Right cardiac atrium (tissue), 5 donors: ENCODE measurements at places on chromosomes 5 and 9.

DNA sequence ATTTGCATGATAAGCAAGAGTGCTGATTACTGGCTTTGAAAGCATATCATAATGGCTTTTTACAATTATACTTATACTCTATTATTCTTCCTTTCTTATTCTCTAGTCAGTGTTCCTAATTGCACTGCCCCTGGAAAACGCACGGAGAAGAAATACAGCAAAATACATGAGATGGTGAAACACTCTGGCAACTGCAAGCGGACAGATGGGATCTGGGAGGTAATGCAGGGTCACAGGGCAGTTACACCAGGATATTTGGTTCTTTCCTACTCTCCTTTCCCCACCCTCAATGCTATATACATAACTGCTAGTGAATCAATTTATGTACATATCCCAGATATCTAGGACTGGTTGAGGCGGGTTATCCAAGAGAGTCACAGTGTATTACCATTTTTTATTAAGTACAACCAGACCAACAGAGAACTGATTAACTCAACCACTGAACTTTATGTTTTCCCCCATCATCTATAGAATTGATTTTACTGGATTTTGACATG is 423.7 kb downstream of the ZSWIM6 start:
- no peak for DNase-seq

DNA sequence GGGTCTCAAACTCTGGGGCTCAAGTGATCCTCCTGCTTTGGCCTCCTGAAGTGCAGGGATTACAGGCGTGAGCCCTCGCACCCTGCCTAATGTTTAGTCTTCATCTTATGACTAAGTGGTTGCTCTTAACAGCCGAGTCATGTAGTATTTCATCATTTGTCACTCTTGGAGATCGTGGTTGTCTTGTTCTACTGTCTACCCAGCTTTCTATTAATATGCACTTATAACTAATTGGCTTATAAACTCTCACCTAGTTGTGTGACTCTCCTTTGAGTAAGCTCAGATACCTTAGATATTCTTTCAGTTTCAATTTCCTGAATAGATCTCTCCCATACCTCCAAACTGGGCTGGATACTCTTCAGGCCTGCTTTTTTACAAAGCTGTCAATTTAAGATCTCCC is 19.9 kb downstream of the SLC44A1 start:
- DNase-seq, result no peak

DNA sequence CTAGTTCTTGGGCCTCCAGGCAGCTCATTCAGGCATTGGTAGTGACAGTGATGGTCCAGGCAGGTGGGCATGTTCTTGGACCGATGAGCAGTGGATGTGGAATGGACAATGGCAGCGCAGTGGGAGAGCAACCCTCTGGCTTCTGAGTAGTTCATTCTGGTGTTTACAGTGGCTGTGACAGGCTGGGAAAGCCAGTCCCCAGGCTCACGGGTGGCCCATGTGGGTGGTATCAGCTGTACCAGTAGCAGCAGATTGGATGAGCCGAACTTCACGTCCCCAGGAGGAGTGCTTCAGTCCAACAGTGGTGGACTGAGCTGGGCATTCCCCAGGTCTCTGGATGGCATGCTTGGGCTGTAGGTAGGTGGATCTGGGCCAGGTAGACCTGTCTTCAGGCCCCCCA is 515.6 kb upstream of the ACO1 start:
- DNase-seq, result no peak

- DNase-seq, result no peak
Measured at GRCh38 chr5:171999877-172000276, 6.6 kb downstream of the FBXW11 start.

DNA sequence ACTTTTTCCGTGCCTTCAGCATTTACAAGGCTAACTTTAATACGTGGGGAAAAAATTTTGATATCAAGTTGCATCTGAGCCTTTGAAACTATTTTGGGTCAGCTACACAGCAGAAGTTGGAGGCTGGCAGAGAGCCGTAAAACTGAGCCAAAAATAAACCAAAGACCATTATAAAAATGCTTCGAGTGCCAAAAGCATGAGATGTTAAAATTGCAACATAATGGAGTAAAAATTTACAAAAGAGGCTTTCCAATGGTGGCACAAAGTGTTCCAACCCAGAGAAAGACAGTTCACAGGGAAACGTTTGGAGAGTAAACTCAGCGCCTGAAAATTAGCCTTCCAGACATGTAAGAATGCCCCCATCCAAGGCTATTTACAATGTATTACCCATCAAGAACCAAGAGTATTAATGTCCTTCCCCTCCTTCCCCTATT is 190.3 kb downstream of the TLE1 start:
- no peak for DNase-seq

GRCh38 chr5:102498271-102499034 is at the start of gene SLCO6A1:
Gene SLCO6A1, minus strand, starts transcription at chr5:102499001. Its CDS starts 157 bp downstream, at chr5:102498844.
- DNase-seq, result peak; percentile 40

- no peak for DNase-seq
Measured at GRCh38 chr5:137073189-137073588, 425.9 kb downstream of the SPOCK1 start.

- no peak for DNase-seq
Measured at GRCh38 chr9:70003901-70004714, 39.5 kb upstream of the MAMDC2 start.

DNA sequence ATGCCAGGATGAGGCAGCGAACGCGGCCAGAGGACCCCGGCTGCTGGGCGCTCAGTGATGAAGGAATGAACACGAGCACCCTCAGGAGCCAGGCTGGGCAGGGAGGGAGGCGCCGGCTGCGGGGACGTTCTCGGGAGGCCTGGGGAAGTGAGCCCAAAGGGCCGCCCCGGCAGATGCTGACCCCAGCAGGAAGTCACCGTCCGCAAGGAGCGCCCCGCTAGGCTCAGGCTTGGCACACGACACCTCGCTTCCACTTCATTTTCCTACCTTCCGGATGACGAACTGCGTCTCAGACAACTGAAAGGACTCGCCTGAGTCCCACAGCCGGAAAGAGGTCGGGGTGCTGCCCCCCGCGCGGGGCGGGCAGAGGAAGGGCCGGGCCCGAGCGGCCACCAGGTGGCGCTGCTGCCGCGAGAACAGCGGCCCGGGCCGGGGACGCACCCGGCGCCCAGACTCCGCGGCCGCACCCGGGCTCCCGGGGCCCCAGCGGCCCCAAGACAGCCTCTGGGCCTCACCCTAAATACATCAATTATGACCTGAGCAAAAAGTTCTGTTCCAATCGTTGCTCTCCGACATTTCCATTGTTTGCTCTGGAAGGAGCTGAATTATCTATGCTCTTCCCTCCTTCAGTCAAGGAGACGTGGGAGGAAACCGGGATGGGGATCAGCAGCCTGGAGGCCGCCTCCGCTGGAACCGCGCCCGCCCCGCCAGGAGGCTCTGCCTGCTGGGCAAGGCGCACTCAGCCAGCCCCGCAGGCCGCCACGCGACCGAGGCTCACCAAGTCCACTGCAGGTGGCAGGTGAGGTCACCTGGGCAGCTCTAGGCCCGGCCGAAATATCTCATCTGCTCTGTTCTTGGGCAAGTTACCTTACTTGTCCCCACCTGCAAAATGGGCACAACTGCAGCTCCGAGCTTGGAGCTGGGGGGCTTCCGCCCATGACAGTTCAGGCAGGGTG is 107.0 kb downstream of the ZNF354C start:
- DNase-seq, result peak; percentile 71

GRCh38 chr5:13217636-13218035 is 726.9 kb downstream of the DNAH5 start:
- DNase-seq, result no peak

GRCh38 chr9:136695435-136695895 is 8.2 kb upstream of the AGPAT2 start:
- no peak for DNase-seq

DNA sequence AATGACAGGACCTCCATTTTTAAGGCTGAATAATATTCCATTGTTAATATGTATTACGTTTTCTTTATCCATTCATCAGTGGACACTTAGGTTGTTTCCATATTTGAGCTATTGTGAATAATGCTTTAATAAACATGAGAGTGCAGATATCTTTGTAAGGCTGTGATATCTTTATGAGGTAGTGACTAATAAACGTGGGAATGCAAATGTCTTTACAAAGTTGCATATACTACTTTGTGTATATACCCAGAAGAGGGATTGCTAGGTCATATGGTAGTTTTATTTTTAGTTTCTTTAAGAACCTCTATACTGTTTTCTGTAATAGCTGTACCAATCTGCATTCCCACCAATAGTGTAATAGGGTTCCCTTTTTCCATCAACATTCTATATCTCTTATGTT is 148.7 kb downstream of the FOCAD start:
- DNase-seq, result no peak

GRCh38 chr9:108671176-108671575 is 184.6 kb downstream of the ACTL7B start:
- no peak for DNase-seq

DNA sequence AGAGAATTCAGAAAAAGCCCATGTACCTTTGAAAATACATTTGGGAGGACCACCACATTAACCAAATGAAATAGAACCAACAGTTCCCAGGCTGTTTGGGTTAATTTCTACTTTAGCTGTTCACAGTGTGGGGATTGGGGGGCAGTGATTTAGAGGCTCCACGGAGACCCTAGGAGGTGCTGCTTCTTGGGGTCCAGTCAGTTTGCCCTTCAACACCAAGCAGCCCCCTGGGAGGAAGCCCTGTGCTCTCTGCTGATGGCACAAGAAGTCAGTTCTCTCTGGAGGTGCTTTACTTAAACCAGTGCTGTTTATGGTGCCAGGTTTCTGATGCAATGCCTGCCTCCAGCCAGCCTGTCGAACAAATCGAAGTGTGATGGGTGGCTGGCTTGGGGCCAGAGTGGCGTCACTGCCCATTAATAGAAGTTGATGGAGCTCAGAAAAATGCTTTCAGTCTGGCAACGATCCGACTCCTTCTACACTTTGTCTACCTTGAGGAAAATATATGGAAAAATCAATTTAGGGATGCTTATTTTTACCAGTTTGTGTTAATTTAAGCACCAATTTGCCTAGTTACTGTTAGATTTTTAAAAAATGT is 134.0 kb downstream of the SNX18 start:
- peak; percentile 87 for DNase-seq

GRCh38 chr9:33140401-33141360 is 26.5 kb downstream of the B4GALT1 start:
- no peak for DNase-seq

- no peak for DNase-seq
Measured at GRCh38 chr5:175596761-175597189, 61.1 kb upstream of the HRH2 start.

DNA sequence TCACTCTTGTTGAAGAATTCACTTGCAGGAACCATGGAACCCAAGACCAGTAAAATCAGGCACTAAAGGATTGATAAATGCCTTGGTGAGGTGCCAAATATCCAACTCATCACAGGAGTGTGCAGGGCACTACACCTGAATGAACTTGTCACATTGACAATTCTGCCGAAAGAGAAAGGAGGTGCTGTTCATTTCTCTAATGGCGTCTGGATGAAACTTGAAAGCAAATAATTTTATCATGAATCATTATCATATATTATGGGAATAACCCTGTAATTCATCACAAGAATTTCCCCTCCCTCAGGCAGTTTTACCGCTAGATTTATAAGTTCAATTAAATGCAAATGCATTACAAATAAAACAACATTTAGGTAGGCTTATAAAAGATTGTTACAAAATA is 360.0 kb downstream of the GLIS3 start:
- DNase-seq, result no peak

GRCh38 chr9:105027084-105027483 is 99.1 kb upstream of the ABCA1 start:
- no peak for DNase-seq

GRCh38 chr5:56116599-56117141 is 116.5 kb downstream of the ANKRD55 start:
- no peak for DNase-seq

- DNase-seq, result no peak
Measured at GRCh38 chr5:26259081-26259480, 779.3 kb downstream of the CDH9 start.

- peak; percentile 58 for DNase-seq
Measured at GRCh38 chr9:124242331-124243194, 15.2 kb upstream of the NEK6 start.

DNA sequence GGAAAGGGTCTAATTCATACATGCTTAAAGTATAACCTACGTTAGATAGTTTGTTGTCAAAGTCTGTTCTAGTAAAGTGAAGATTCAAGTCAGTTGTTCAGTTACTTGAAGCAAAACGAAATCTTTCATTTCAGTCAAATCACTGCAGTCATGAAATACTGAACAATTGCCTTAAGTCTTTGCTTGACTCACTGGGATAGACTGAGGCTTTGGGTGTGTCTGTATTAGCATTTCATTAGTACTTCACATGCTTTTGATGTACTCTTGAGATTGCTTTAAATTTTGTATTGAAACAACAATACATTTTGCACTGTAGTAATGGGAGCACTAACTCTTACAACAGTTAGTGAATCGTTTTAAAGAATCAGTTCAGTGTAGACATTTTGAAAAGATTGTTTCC is 4.0 kb upstream of the CMYA5 start:
- DNase-seq, result no peak

- no peak for DNase-seq
Measured at GRCh38 chr5:141825791-141826560, 52.2 kb downstream of the PCDH1 start.

GRCh38 chr9:130630506-130631330 is 33.7 kb upstream of the PRDM12 start:
- DNase-seq, result peak; percentile 83
